Activated CD8-positive, alpha-beta memory T cell treated with anti-CD3 and anti-CD28 coated beads, Interleukin-2, amount 10 ng/mL, durations not matched to agents 7 days and 5 days (primary cell): ENCODE measurements at places on chromosomes 6 and 20. TPM values are rescaled to one million over a fixed set of nuclear protein-coding genes. Genes with fewer than 3 reads are reported as not detected.

DNA sequence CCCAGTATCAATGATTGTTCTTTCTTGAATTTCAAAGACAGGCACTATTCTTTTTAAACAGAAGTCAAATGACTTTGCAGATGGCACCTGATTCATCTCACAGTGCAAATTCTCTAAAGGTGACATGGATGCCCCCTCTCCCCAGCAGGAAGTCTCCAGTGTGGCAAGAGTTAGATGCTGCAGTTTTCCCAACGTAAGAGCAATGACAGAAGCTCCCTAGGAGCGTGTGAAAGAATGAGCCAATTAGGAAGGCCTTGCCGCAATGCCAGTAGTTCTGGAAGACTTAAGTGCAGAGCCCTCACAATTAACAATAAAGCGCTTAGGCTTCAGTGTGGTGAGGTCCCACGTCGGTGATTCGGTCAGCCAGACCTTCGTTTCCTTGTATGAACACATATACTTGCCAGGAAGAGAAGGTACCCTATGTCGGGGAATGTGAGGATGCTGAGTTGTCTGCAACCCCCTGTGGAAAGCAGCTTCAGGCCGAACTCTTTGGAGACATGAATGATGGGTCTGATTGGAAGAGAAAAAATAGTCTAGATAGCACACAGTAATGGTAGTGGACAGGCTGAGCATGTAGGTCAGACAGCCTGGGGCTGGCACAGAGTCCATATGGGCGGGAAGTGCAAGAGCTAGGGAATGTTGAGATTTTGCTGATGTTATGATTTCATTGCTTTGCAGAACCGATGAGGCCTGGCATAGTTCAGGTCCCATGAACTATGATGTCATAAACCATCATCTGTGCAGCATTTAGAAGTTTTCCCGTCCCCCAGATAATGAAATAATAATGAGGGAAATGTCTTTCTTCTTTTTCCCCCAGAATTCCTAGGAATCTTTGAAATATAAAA, 132.6 kb downstream of the PHACTR1 start:
- H3K4me3 ChIP-seq, result no peak overlapping the region
- no peaks in the 10 kb centered on the region for H3K36me3 ChIP-seq
- no peak overlapping the region for H3K27ac ChIP-seq
- no peaks in the 10 kb centered on the region for H3K27me3 ChIP-seq
- DNase-seq, result no peak

- no peak overlapping the region for H3K27ac ChIP-seq
- H3K27me3 ChIP-seq, result peaks cover 44% of the 10 kb centered on the region
- DNase-seq, result no peak
- H3K4me3 ChIP-seq, result no peak overlapping the region
Measured at GRCh38 chr20:58788896-58789544, 61.7 kb downstream of the GNAS-AS1 start.

- H3K4me1 ChIP-seq, result peaks cover 2% of the 10 kb centered on the region
- H3K36me3 ChIP-seq, result no peaks in the 10 kb centered on the region
- H3K27ac ChIP-seq, result no peak overlapping the region
- no peak overlapping the region for H3K4me3 ChIP-seq
- H3K27me3 ChIP-seq, result peaks cover 32% of the 10 kb centered on the region
Measured at GRCh38 chr6:17959302-17959701, 28.1 kb downstream of the KIF13A start.

- DNase-seq, result no peak
- no peak overlapping the region for H3K4me3 ChIP-seq
- no peak overlapping the region for H3K27ac ChIP-seq
- H3K27me3 ChIP-seq, result peaks cover 27% of the 10 kb centered on the region
Measured at GRCh38 chr20:50336661-50337060, 146.0 kb downstream of the CEBPB start.

DNA sequence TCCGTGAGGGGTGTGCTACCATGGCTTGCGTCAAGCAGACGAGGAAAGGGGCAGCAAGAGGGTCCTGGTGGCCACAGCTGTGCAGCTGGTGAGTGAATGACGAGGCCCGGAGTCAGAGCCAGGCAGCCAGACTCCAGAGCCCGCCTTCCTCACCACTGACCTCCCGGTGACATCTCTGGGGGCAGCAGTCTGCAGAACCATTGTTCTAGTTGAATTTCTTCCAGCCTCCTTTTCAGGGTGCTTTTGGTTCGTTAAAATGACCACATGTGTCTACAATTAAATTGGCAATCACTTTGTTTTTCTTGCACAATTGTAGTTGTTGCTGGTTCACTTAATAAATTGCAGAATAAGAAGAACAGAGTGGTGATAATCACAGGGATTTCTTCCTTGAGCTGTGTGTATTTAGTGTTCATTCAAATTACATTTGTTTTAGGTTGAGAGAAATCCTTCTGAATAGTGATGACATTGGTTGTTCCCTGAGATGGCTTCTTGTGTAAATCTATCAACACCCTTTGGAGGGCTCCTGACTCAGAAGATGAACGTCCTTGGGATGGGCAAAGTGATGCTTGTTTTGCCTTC, 96.4 kb downstream of the TULP4 start:
- no peaks in the 10 kb centered on the region for H3K4me1 ChIP-seq
- no peak overlapping the region for H3K4me3 ChIP-seq
- H3K36me3 ChIP-seq, result no peaks in the 10 kb centered on the region
- no peak overlapping the region for H3K27ac ChIP-seq

DNA sequence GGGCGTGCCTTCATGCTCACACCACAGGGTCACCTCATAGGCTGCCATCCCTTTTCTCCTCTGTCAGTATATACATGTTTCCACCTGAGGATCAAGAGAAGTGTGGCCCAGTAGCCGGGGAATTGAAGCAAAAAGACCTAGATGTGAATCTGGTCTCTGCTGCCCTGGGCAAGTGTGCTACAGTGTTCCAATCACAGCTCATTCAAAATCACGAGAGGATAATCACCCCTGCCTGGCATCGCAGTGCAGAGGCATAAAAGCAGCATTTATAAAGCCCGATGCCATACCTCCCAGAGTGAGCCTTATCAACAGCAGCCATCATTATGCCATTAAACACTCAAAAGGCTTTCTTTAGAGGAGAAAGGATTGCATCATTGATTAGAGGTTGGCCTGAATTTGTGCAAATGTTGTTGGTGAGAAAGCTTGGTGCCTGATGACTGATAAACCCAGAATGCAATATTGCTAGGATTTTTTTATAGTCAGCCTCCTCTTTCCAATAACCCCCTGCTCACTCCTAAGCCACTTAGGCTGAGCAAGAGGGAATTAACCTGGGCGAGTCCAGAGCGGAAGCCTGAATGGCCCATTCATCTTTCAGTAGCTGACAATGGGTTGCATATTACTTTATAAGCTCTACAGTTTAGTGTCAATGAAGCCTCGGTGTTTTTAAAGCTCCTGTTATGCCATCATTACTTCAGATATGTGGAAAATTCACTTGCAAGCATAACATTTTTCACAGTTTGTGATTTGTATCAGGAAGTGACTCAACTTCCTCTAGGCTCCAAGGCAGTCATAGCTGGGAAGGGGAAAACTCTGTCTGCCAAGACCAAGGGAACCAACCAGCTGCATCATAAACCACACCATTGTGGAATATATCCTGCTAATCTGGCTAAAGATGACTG, 92.5 kb upstream of the NXT1 start:
- H3K4me1 ChIP-seq, result no peaks in the 10 kb centered on the region
- no peaks in the 10 kb centered on the region for H3K27me3 ChIP-seq
- DNase-seq, result no peak
- H3K4me3 ChIP-seq, result no peak overlapping the region

GRCh38 chr20:4065391-4065844, 50.1 kb upstream of the RNF24 start:
- no peaks in the 10 kb centered on the region for H3K27me3 ChIP-seq
- peaks cover 15% of the 10 kb centered on the region for H3K4me1 ChIP-seq
- H3K4me3 ChIP-seq, result no peak overlapping the region
- no peak for DNase-seq

Gene CTCFL
- total RNA-seq, result not detected

Gene KCNQ5
- total RNA-seq, result 7.2 TPM

Gene SIRPA
- total RNA-seq, result not detected

DNA sequence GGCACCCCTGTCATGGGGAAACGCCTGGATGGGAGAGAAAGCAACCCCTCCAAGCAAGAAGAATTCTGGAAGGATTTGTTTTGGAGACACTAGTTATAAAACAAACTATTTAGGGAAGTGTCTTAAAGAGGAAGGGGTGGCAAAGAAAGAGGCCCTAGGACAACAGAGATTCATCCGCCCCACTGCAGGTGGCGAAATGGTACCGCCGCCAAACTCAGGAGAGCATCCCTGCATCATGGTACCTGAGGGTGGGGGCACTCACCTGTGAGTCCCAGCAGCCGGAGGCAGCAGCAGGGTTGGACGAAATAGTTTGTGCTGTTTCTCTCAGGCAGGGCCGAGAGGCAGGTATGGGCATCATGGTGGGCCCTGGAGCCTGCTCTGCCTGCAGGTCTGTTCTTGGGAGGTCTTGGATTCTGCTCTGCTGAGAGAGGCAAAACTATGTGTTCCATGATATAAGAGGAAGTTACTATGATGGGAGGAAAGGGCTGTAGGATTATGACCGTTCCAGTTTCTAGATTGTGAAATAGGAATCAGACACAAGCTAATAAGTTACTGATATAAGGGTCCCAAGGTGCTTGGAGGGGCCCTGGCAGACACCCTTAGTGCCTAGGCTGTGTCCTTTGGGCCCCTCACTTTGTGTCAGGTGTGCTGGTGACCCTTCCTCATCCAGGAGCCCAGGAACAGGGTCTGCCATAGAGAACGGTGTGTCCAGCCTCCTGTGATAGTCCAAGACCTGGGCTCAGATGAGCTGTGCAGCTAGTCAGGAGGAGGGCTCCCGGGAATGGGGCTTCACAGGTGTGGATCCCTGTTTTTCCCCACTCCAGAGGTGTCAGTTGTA, 20.4 kb downstream of the SIRPD start:
- no peaks in the 10 kb centered on the region for H3K36me3 ChIP-seq
- H3K4me1 ChIP-seq, result no peaks in the 10 kb centered on the region
- H3K4me3 ChIP-seq, result no peak overlapping the region
- peaks cover 4% of the 10 kb centered on the region for H3K27me3 ChIP-seq

DNA sequence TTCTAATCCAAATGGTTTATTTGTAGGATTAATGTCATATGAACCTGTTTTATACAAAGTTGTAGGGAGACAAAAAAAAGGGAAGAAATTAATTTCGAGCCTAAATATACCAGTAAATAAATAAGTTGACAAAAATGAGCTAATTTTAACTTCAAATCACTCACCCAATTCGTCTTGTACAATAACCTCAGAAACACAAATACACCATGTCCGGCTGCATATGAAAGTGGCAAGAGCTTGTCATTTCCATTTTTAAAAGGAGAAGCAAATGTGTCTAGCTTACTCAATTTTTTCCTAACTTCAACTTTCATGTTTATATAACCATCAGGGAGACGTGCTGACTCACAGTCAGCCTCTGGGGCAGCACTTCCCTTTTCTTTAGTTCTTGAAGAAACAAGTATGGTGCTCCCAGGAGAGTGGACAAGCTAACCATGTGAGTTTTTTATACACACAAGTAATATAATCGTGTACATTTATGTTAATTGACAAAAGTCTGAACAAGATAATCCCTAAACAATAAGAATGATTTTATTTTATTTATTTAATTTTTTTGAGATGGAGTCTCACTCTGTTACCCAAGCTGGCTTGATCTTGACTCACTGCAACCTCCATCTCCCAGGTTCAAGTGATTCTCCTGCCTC, 55.5 kb upstream of the SGK1 start:
- peaks cover 22% of the 10 kb centered on the region for H3K4me1 ChIP-seq
- no peak for DNase-seq
- H3K36me3 ChIP-seq, result peaks cover 4% of the 10 kb centered on the region
- no peak overlapping the region for H3K4me3 ChIP-seq

Gene RHAG
- total RNA-seq, result not detected

Gene ADGRF1
- not detected for total RNA-seq

Gene GSTA1
- total RNA-seq, result not detected

GRCh38 chr20:23585808-23586734, 17.8 kb upstream of the CST9L start:
- H3K27ac ChIP-seq, result no peak overlapping the region
- H3K4me1 ChIP-seq, result no peaks in the 10 kb centered on the region
- H3K27me3 ChIP-seq, result peaks cover 11% of the 10 kb centered on the region
- no peaks in the 10 kb centered on the region for H3K36me3 ChIP-seq
